Stimulated activated CD4-positive, alpha-beta T cell treated with anti-CD3 and anti-CD28 coated beads, Interleukin-4, amount 100 ng/mL, for 1 hour (primary cell): ENCODE measurements at places on chromosomes 2 and 18.

- DNase-seq: no peak
These were observed 6.4 kb upstream of the PTPN4 start for GRCh38 chr2:119753041-119753929.

DNA sequence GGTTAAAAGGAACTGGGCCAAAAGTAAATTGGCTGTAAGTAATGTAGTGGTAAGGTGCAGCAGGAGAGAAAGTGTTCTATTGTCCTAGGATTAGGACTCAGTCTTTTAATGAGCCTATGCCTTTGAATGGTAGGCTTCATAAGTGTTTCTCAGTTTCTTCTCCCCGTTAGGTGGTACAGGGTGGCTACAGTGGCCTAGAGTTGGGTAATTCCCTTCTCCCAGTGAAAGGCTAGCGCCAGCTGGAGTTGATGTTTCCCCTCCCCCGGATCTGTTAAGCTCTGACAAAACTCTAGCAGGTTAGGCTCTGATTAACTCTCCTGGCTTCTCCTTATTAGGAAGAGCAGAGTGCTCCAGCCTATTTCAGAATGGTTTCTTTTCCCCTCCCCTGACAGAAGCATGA is 127.7 kb downstream of the DNAH6 start:
- no peak for DNase-seq

DNA sequence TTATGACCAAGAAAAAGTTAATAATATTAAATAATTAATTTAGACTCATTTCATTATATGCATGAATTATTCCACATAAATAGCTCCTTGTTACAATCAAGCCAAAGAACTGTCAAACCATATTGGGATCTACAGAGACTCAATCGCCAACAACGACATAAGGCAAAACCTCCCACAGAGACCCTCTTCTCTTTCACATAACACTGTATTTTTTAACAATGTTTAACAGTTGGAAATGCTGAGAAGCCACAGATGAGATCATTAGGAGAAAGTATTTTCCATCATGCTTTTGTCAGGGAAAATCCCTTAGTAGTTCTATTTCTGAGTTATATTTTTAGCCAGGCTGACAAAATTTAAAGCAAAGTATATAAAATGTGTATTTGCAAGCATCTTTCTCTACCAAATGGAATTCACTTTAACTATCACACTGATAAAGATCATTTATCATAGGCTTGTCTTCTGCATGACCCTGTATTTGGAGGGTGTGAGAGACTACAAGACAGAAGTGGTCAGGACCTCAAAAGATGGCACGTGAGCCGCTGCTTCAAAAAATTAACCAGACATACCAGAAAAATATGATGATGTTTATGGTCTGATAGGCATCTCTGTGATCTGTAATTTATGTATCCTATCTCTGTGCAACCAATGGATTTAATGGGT is 383.8 kb downstream of the NRXN1 start:
- no peak for DNase-seq

DNA sequence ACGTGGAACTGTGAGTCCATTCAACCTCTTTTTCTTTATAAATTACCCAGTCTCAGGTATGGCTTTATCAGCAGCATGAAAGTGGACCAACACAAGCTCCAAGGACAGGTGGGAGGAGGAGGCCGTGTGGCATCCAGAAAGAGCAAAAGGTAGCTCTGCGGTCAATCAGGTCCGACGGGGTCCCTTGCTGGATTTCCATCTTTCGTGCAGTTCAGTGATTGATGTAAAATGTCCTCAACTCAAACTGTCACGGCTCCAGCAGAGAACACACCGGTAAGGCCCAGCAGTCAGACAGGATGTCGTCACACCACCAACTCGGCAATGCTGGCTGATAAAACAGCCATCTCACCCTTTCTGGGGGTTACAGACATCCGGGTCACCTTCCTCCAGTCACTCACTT is 123.3 kb downstream of the PXDN start:
- DNase-seq: no peak

DNA sequence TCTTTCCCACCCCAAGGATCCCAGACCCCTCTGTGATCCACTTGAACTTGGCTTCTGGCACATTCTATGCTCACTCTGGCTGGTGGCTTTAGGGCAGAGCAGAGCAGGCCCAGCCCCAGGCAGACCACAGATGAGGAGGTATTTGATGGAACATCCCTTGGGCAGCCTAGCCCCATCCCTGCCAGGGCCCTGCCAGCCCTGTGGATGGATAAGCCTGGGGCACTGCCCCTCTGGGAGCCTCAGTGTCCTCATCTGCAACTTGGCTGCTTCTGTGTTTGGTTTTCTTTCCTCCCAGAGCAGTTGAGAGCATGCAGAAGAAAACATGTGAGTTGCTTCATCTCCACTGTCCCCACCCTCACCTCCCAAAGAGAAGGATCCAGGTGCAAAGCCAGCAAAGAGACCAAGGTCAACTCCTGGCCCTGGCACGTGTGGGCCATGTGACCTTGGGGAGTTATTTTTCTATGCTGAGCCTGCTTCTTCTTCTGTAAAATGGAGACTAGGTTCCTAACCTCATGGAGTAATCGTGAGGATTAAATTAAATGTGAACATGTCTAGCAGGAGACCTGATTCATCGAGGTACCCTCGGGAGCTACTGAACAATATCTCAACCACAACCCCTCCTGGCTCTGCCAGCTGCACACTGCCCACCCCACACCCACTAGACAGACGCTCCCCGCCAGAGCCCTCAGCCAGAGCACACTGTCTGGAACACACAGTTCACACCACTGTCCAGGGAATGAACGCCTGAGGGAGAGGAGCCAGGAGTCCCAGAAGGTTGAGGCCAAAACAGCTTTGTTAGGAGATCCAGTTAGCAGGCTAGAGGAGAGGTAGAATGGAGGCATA is 14.6 kb upstream of the TNS1 start:
- no peak for DNase-seq
